Fibroblast of skin of left quadriceps (primary cell): ENCODE measurements at places on chromosomes 12 and 14.

DNA sequence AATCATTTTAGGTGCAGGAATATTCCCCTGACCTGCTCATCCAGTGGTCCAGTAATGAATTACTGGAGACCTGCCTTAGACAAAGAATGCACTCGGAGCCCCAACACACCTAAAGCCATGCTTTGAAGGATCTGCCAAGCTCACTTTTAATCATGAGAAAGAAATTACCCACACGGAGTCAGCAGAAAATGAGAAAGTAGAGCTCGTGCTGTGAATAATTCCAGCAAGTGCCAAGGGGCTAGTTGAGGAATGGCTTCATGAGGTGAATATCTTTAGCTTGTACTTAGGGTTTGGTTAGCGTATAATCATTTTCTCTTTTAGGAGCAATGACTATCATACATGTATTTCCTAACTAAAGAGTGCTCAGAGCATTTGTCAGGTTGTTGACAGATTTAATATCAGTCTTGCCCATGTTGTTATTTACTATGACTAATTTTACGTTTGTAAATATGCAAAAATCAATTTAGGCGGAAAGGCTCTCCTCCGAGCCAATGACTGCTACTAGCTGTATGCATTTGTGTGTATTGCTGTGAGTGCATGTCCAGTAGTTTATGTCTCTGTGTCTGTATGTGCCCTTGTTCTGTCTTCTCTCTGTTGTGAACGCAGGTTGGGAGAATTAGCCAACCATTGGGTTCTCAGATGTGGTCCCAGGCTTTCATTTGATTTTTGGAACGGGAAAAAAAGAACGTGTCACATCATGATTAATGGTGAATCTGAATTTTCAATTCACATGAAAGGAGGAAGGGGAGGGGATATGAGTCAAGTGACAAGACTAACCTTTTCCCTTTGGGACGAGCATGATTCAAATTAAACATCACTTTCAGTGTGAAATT is 98.4 kb downstream of the RMST start:
- DNase-seq, result no peak

- DNase-seq, result no peak
These were observed 141.1 kb downstream of the AKAP6 start for GRCh38 chr14:32470161-32470715.

- no peak for DNase-seq
These were observed 51.2 kb upstream of the OXA1L start for GRCh38 chr14:22715186-22715812.

GRCh38 chr12:11839091-11839641 is 189.7 kb downstream of the ETV6 start:
- DNase-seq, result no peak

- no peak for DNase-seq
These were observed 11.5 kb downstream of the FOXA1 start for GRCh38 chr14:37583358-37584210.

DNA sequence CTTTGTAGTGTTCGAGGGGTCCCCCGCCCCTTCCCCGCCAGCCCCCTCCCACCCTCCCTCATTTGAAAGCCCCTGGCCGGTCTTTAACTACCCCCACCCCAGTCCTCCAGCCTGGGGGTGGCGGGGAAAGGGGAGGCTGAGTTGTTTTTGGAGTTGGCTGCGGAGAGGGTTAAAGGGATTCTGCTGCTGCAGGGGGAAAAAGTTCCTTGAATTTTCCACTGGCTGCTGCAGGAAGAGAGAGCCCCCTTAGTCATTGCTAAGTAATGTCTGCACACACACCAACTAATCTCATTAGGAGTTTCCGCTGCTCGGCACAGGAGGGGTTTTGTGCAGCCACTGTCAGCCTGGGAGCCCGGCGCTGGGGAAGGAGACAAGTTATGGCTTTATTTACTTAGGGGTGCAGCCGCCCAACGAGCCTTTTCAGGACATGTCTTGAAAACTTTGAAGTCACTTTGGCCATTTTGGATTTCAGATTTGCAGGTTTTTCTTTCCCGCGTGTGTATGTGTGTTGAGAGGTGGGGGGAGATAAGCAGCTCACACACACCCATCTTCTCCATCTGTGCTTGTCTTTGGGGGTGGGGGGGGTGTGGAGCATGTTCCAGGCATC is 1.8 kb downstream of the ELK3 start:
- no peak for DNase-seq

DNA sequence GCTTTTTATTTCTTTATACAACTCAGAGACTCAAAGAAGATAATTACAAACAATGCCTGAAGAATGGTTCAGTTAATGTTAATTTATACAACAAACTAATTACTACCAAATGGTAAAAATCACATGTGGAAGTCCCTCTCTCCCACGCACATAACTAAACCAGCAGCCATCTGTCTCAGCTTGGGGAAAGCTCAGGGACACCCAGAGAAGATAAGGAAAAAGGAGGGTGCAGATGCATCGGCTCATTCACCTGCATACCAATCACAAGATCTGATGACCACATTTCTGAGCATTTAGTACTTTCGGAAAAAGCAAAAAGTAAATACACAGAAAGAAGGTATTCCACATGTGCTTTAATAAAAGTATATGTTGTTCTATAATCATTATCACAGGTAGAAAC is 136.3 kb downstream of the SOX5 start:
- DNase-seq, result no peak

DNA sequence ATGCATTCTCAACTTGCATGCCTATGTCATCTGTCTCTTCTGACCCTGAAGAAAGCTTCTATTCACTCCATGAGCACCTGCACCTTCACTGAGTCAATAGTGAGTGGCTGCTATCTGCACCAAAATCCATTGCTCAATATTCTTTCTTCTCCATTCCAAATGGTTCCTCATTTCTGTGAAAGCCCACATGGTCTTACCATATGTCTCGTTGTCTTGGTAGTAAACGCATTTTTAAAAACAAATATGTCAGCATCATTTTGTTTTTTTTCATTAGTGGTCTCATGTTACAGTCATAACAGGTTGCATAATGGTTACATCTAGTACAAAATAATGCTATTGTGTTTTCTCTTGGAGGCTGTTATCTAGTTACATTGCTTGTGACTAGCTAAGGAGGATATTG is 106.9 kb upstream of the CPM start:
- no peak for DNase-seq

- DNase-seq, result no peak
These were observed 43.1 kb downstream of the LTBP2 start for GRCh38 chr14:74568911-74569310.

DNA sequence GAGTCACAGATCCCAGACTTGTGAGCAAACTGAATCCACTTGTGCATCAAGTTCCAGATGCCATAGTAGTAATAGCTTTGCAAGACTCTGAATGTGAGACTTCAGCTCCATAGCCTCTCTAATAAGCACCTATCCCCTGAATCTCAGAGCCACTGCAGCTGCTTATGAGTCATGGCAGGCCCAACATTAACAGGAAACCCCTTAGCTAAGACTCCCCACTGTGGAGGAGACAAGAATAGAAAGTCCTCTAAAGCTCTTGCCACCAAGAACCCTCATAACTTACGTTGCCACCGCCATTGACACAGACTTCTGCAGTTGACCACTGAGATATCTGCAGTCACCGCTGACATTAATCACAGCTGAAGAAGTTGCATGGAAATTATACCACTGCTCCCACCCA is 62.9 kb upstream of the PDE3A start:
- no peak for DNase-seq

- DNase-seq, result no peak
These were observed 37.6 kb upstream of the APPL2 start for GRCh38 chr12:105273601-105274000.

GRCh38 chr12:89411846-89412245 is 59.5 kb upstream of the DUSP6 start:
- DNase-seq, result no peak

DNA sequence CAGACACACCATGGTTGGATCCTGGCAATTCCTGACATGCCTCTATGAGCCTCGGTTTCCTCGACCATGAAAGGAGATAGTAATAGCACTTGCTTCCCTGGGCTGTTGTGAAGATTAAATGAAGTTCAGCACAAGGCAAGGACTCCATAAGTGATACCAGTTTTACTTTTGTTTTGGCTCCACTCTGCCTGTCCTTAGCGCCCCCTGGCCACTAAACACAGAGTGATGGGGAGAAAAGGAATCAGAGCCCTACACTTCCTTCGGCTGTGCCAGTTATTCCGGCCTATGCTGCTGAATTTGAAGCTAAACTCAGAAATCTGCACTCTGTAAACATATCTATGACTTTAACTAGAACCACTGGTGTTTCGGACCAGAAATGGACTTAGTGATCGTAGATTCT is 173.8 kb downstream of the C12orf75 start:
- DNase-seq, result no peak

DNA sequence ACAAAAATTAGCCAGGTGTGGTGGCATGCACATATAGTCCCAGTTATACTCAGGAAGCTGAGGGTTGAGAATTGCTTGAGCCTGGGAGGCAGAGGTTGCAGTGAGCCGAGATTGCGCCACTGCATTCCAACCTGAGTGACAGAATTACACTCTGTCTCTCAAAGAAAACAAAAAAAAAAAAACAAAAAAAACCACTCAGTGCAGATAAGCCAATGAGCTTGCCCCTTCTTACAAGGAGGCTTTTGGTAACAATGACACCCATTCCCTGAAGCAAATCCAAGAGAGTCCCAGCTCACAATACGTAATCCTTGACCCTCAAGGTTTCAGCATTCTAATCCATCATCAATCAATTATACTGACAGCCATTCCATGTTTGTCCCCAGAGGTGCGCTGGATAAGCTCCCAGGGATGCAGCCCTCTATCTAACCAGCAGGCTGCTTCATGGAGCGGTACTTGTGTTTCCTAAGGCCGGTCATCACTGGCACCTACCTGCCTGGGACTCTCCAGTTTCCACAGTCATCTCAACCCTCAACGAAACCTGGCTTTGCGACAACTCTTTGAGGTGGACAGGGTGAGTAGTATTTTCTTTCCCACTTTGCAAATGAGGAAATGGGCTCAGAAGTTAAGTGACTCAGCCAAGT is 12.4 kb downstream of the GCN1 start:
- no peak for DNase-seq
